ENCODE measurements at places on chromosomes 6 and 20.

- no peak for DNase-seq
Measured at GRCh38 chr20:53914091-53914780, 156.2 kb downstream of the BCAS1 start.

GRCh38 chr20:62837790-62838127 lies 20.9 kb downstream of the COL9A3 start:
- DNase-seq: no peak

GRCh38 chr6:89679215-89680120 lies 40.9 kb upstream of the LYRM2 start:
- DNase-seq: no peak

DNA sequence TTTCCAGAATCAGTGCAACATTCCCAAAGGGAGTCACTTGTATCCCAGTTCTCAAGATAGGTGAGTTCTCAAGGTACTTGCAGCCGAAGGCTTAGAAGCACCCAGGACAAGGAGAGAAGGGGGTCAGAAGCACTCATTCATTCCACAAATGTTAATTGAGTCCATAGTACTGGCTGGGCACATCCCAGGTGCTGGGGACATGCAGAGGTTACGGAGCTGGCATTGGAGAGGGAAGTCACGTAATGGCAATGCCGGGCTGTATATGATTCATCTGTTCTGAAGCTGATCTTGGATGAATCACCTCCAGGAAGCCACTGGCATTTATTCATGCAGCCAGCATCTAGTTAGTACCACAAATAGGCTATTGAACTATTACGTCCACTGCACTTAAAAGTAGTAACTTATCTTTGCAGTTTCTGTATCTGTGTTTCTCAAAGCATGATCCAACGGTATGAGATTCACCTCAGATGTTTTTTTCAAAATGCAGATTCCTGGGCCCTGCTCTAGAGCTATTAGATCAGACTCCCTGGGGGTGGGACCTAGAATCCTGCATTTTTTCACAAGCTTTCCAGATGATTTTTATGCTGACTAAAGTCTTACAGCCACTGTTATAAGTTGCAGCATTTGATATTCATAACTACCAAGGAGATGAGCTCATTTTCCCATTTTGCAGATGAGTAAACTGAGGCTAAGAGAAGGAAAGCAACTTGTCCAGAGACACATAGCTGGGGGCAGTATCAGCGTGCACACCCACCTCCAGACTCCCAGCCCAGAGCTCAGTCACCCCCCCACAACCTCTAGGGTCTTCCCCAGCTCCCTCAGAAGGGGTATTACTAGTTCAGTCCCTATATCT lies 44.1 kb upstream of the ID1 start:
- no peak for DNase-seq

DNA sequence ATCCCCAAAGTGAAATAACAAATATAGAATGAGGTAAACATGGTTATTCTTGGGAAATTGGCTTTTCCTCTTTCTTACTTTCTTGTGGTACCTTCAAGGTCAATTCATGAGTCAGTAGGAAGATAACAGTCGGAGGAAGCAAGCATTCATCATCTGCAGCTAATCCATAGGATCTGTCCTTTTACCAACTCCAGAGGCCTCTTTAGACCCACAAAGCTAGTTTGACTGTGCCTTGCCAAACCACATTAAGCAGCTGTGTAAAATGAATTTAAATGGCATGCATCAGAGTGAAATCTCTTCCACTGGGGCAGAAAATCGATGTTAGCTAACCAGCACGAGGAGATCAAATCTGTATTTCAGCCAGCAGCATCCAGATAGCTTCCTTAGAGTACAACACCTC lies 171.3 kb downstream of the TMEM242 start:
- DNase-seq: no peak

All from activated T-cell treated with anti-CD3 and anti-CD28 coated beads for 48 hours (primary cell).